ENCODE measurements at places on chromosomes 7 and 10. TPM values are rescaled to one million over a fixed set of nuclear protein-coding genes. Genes with fewer than 3 reads are reported as not detected.

DNA sequence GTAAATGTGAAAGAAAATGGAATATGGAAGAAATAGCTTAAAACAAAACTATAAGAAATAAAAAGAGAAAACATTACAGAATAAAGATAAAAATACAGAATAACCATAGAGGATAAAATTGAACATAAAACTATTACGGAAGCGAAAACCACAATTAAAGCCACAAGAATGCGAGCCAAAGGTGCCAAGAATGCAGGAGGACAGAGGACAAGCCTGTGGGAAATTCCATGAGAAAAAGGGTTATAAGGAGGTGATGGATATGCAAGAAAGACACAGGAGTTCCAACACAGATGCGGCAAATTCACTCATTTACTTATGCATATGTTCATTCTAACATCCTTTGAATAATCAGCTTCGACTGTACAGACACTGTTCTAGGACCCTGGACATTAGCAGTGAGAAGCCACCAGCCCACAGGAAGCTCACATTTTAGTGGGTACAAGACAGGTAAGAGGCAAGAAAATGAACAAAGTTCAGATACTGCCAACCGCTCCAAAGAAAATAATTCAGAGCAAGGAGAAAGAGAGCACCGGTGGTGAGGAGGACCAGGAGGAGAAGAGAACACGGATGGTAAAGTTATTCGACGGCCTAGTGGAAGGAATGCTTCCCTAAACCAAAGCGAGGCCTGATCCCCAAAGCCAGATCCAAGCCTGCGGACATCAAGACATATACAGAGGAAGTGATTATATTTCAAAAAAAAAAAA lies 213.7 kb upstream of the MGMT start:
- DNase-seq: no peak
- no peaks in the 10 kb centered on the region for H3K36me3 ChIP-seq
- H3K4me3 ChIP-seq: no peak overlapping the region
- H3K27ac ChIP-seq: no peak overlapping the region

DNA sequence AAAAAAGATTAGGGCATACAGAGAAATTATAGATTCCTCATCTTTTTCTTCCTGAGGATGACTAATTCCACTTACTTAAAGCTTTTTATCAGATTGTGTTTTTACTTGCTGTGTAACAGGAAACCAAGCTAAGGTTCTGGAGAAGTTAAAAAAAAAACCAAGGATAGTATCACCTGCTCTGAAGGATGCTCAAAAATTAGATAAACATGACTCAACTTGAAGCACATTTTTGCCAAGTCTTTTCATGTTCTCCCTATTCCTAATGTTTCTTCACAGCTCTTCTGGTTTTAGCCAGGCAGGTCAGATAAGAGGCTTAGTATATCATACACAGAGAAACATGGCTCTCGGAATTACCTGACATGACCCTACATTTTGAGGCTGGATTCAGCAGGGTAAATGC lies 90.3 kb downstream of the CPEB3 start:
- H3K27me3 ChIP-seq: no peaks in the 10 kb centered on the region
- no peak overlapping the region for H3K4me3 ChIP-seq
- no peak overlapping the region for H3K27ac ChIP-seq
- H3K36me3 ChIP-seq: no peaks in the 10 kb centered on the region

The SPDYE2B gene
- not detected for total RNA-seq

The YWHAG gene
- total RNA-seq: 63.8 TPM

DNA sequence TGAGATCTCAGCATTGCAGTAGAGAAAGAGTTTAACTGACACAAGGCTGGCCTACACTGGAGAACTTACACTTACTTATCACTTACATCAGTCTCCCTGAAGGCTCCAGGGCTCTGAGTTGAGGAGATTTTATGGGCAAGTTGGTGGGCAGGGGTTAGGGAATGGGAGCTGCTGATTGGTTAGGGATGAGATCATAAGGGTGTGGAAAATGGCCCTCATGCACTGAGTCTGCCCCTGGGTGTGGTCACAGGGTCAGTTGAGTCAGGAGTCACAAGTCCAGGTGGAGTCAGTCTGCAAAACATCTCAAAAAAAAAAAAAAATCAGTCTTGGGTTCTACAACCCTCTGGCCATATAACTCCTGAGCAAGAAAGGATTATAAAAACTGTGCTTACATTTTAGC lies 60.5 kb downstream of the PPP1R17 start:
- no peaks in the 10 kb centered on the region for H3K36me3 ChIP-seq
- H3K4me1 ChIP-seq: no peaks in the 10 kb centered on the region
- no peak for DNase-seq
- no peak overlapping the region for H3K27ac ChIP-seq

DNA sequence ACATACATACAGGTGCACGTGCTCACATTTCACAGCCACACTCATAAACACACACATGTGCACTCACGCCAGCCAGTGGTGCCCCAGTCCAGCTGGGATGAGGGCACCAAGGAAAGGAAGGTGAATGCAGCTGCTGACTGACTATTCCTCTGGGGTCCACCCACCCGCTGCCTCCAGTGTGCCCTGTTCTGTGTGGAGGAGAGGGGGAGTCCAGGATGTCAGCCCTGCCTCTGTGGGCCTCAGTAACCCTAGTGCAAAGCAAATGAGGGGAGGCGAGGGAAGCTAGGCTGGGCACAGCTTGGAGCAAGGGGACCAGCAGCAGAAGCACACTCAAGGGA lies 57.6 kb downstream of the YKT6 start:
- no peaks in the 10 kb centered on the region for H3K4me1 ChIP-seq
- no peaks in the 10 kb centered on the region for H3K27me3 ChIP-seq
- no peak overlapping the region for H3K4me3 ChIP-seq

The RBP3 gene
- total RNA-seq: not detected

The CALHM3 gene
- not detected for total RNA-seq

The IGF2BP3 gene
- total RNA-seq: not detected

DNA sequence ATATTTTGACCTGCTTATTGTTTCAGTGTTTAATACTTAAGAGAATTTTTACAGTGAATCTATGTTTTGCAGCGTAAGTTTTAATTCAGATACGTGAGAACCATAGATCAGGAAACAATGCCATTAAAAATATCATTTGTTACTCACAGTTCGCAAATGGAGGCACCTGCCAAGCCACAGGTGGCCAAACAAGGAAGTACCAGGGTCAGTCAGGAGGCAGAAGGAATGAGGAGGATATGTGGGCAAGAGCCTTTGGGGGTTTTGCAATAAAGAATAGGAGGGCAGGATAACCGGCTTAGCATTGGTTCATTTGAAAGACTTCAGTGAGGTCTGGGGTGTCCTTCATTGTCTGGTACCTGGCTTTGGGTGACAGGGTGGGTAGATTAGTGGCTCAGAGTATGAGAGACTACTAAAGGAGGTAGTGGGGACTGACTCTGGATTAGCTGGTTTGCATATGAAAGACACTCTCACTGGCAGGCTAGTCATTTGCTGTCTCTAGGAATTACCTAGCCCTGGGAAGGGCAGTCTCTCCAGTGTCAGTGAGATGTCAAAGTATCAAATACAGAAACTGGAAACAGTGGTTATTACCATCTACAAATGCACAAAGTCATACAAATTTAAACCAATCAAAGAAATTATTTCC lies 132.2 kb upstream of the CAV2 start:
- H3K27ac ChIP-seq: no peak overlapping the region
- no peak for DNase-seq
- no peaks in the 10 kb centered on the region for H3K36me3 ChIP-seq
- H3K4me1 ChIP-seq: no peaks in the 10 kb centered on the region
- no peaks in the 10 kb centered on the region for H3K27me3 ChIP-seq

The DRGX gene
- total RNA-seq: not detected

DNA sequence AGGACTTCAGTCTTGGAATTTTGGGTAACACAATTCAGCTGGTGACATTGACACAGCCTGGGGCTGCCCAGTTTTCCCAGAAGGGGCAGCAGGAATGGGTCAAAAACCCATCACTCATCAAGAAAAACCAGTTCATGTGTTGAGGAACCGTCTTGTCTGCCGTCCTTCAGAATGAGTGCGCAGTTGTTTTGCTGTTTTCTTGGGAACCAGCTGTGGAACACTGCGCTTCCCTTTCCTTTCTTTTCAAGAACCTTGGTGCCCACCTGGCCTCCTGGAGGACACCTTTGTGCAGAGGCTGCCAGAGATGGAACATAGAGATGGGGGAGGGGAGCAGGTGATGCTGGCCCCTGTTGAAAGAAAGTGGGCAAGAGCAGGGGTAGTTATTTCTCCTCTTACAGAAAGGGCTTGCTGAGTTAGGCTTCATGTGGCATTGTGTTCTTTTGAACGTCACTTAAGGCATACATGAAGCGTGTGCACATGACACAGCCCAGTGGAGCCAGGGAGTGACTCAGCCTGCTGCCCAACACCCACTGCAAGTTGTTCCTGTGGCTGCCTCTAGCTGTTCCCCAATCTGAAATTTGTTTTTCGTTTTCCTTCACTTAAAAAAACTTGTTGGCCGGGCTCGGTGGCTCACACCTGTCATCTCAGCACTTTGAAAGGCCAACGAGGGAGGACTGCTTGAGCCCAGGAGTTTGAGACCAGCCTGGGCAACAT lies 87.4 kb upstream of the TNS3 start:
- H3K27ac ChIP-seq: peak overlapping the region; percentile 81
- H3K36me3 ChIP-seq: no peaks in the 10 kb centered on the region
- no peak overlapping the region for H3K4me3 ChIP-seq
- no peaks in the 10 kb centered on the region for H3K4me1 ChIP-seq

- no peak overlapping the region for H3K4me3 ChIP-seq
- H3K36me3 ChIP-seq: no peaks in the 10 kb centered on the region
- no peaks in the 10 kb centered on the region for H3K4me1 ChIP-seq
- no peak overlapping the region for H3K27ac ChIP-seq
Observed at GRCh38 chr7:81433692-81434331, 336.0 kb downstream of the HGF start.

DNA sequence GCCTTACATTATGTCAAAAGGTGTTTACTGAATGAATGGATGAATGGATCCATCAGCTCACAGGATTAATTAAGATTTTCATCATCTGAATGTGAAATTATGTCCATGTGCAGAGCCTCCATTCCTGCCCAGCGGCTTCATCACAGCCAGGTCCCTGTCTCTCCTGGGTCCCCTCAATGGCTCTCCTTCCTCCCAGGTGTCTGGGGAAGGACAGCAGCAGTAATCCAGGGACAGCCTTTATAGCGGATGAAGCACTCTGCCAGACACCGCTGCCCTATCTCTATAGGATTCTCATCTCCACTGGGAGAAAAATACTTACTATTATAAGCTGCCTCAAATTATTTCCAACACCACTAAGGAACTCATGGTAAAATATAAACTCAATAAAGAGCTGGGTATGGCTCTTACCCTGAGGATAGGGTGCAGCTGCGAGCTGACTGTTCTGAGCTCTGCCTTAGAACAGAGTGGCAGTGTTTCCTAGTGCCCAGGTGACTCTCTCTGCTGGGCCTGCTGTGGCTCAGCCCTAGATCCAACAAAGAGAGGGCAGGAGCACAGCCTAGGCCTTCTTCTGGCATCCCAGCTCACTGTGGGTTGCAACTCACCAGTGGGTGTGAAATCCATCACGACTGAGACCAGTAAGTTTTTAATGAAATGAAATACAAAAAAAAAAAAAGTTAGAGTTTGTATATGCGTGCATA lies 38.3 kb downstream of the GPRIN2 start:
- H3K4me1 ChIP-seq: no peaks in the 10 kb centered on the region
- no peak overlapping the region for H3K4me3 ChIP-seq
- H3K27me3 ChIP-seq: no peaks in the 10 kb centered on the region
- no peaks in the 10 kb centered on the region for H3K36me3 ChIP-seq

The RNF32 gene
- total RNA-seq: 0.23 TPM

- H3K4me3 ChIP-seq: no peak overlapping the region
- no peaks in the 10 kb centered on the region for H3K4me1 ChIP-seq
- DNase-seq: no peak
- H3K36me3 ChIP-seq: no peaks in the 10 kb centered on the region
- H3K27me3 ChIP-seq: no peaks in the 10 kb centered on the region
- no peak overlapping the region for H3K27ac ChIP-seq
Observed at GRCh38 chr10:7485244-7485556, 74.4 kb upstream of the SFMBT2 start.

- no peak for DNase-seq
- no peak overlapping the region for H3K27ac ChIP-seq
- H3K4me1 ChIP-seq: no peaks in the 10 kb centered on the region
- H3K4me3 ChIP-seq: no peak overlapping the region
- no peaks in the 10 kb centered on the region for H3K36me3 ChIP-seq
- H3K27me3 ChIP-seq: no peaks in the 10 kb centered on the region
Observed at GRCh38 chr10:103724771-103725170, 130.6 kb downstream of the SH3PXD2A start.

DNA sequence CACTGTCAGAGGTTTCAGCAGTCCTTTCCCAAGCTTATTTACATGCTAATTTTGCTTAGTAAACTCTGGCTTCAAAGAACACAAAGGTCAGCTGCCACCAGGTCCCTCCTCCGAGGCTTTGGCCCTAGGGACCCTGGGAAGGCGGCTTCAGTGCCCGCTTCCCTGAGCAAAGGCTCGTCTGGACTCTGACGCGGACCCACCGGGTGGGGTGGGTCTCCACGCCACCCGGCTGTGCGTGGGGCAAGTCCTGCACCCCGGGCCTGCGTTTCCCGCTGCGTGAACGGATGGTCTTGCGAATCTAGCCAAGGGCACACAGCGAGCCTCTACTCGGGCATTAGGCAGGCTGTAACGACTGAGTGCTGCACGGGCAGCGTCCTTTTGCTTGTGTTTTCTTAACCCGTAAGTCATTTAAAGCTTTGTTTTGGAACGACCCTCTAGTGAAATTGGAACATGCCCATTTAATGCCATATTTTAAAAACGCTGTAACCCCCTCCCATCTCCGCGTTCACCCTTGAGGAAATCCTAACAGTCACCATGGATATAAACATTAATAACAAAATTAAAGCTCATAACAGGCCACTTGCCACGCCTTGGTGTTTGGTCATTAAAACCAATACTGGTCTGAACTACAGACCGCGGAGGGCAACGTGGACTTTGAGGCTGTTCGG lies 828 bp downstream of the BNIP3 start:
- peak overlapping the region; percentile 99 for H3K4me3 ChIP-seq
- H3K27ac ChIP-seq: peak overlapping the region; percentile 90

- peak; percentile 86 for DNase-seq
- peaks cover 60% of the 10 kb centered on the region for H3K4me1 ChIP-seq
- peak overlapping the region; percentile 18 for H3K27ac ChIP-seq
- H3K27me3 ChIP-seq: no peaks in the 10 kb centered on the region
- no peak overlapping the region for H3K4me3 ChIP-seq
Observed at GRCh38 chr10:100364735-100365391, 17.8 kb downstream of the SCD start.

The ZNF503 gene
- 6.0 TPM for total RNA-seq

DNA sequence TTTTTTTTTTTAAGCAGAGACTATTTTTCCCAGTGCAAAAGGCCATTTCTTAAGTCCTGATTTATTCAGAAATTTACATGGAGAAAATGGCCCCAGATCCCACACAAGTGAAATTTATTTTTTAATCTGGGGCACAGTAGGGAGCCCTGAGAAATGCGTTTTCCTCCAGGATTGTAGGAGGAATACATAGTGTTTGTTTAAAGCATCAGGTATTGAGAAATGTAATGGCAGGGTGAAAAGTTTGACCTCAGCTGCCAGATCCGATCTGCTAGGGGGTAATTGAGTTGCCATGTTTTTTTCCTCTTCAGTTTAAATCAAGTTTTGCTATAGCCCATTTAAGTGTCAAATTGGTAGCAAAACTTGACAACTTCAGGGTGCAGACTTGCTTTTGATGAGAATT lies 110.0 kb downstream of the LRMDA start:
- H3K27ac ChIP-seq: no peak overlapping the region
- H3K27me3 ChIP-seq: no peaks in the 10 kb centered on the region
- DNase-seq: no peak
- no peaks in the 10 kb centered on the region for H3K36me3 ChIP-seq

All from right lobe of liver (tissue), 6 donors.